ENCODE measurements at places on chromosomes 7 and 10.

GRCh38 chr10:43304687-43305333 lies 37.9 kb upstream of the RASGEF1A start:
- DNase-seq, result peak; percentile 59

GRCh38 chr10:50211670-50212069 lies 39.6 kb downstream of the ASAH2 start:
- DNase-seq, result no peak

DNA sequence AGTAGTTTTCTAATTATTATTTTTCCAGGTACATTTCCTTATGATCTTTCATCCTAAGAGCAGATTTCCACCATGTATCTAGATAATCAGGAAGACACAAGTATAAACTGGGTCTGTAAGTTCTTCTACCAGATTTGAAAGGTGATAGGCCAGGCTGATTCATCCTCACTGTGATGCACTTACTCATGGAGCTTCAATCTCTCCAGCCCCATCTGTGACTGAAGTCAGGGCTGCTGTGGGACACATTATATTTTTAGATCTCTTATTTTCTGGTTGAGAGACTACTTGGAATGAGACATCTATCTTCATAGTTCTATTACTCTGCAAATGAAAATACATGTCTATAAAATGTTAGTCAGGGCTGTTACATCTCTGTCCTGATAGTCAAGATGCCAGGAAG lies 85.5 kb upstream of the SLC25A13 start:
- DNase-seq, result no peak

GRCh38 chr7:138542183-138542582 lies 82.1 kb downstream of the TRIM24 start:
- DNase-seq, result no peak

DNA sequence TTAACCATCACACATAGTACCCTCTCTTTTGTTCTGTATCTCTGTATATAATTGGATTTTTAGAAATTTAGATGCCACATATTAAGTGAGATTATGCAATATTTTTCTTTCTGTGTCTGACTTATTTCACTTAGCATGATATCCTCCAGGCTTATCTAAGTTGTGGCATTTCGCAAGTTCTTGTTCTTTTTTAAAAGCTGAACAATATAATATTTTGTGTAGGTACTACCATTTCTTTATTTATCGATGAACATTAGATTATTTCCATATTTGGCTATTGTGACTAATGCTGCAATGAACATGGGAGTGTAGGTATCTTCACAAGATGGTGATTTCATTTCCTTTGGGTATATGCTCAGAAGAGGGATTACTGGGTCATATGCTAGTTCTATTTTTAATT lies 295.0 kb downstream of the SUGCT start:
- no peak for DNase-seq

DNA sequence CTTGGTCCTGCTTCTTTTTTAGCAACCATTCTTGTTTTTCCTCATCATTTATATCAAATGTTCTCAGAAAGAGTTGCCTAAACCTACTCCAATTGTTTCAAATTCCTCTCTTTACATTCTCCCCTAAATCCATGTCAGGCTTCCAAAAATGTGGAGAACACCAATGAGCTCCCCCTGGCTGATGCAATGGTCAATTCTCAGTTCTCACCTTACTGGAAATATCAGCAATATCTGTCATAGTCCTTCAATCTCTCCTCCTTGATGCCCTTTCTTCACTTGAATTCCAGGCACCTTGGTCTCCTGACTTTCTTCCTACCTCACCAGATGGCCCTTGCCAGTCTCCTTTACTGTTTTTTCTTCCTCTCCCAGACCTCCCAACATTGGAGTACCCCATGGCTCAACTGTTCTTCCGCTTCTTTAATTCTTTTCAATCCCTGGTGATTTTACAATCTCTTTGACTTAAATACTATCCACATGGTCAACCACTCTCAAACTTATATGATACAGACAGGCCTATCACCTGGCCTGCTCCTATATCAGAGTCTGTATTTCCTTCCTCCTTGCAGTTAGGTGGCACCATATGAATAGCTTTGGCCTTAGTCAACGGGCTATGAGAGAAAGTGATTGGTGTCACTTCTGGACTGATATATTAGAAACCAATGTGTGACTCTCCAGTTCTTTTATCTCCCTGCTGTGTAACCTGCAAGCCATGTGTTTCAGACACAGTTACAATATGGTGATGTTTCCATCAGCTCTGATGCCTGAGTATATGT lies 47.4 kb upstream of the CAV2 start:
- DNase-seq, result no peak

- DNase-seq, result no peak
Measured at GRCh38 chr7:19024261-19024660, 93.2 kb downstream of the TWIST1 start.
